D341Med (cell line): ENCODE measurements at places on chromosomes 6 and 20.

- peak; percentile 87 for DNase-seq
These were observed 61.5 kb downstream of the GPX5 start for GRCh38 chr6:28586962-28587745.

GRCh38 chr6:9532621-9533557 lies 882.0 kb downstream of the TFAP2A start:
- DNase-seq: no peak

- DNase-seq: no peak
These were observed 111.6 kb downstream of the EPHA7 start for GRCh38 chr6:93307505-93308409.

GRCh38 chr6:111722179-111722731 lies 116.6 kb upstream of the TRAF3IP2 start:
- no peak for DNase-seq

DNA sequence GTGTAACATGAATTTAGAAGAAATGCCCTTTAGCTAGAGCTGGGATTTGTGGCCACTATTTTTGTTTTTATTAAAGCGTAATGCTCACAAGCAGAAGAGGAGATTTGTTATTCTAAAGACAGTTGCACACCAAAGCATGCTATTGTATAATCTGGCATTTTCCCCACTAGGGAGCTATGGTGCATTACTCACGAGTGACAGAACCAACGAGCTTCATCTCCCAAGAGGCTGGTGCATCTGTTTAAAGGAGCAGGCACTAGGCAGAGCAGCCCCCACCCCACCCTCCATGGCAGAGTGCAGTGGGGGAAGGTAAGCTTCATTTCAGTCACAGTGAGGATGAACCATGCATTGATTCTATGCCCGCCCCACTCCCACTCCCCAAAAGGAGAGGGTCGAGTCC lies 287.3 kb upstream of the TSHZ2 start:
- DNase-seq: no peak

- DNase-seq: no peak
These were observed 207.1 kb upstream of the CEP162 start for GRCh38 chr6:84434550-84434949.

GRCh38 chr20:61646453-61646852 lies 394.4 kb downstream of the CDH4 start:
- DNase-seq: no peak

DNA sequence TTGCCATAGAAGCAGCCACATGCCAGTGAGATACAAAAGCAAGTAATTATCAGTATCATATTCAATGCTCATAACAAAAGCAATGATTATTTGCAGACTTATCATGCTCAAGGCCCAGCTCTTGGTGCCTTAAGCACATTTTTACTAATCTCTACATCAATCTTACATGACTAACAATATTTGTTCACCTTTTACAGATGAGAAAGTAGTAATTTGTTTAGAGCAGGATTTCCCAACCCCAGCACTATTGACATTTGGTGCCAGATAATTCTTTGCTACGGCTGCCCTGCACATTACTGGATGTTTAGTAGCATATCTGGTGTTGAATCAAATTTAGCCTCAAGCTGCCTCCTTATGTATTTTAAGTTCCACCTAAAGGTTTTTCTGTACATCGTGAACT lies 19.0 kb upstream of the DOK5 start:
- no peak for DNase-seq

DNA sequence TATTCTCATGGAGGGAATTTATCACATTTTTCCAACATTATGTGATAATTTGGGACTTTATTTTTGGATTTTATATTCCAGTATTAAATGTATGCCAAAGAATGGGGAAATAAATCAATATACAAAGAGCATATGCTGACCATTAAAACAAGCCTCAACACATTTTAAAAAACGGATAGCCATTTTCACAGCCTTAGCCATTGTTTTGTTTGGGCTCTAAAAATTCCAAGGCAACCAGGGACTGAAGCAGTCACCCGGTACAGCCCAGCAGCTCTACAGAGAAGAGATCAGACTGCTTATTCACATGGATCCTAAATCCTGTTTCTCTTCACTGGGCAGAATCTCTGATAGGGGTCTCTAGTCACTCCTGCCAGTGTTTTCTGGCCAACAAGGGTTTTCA lies 150.2 kb upstream of the OGFRL1 start:
- DNase-seq: no peak
